Fibroblast of villous mesenchyme (primary cell): ENCODE measurements at places on chromosomes 1 and 21.

DNA sequence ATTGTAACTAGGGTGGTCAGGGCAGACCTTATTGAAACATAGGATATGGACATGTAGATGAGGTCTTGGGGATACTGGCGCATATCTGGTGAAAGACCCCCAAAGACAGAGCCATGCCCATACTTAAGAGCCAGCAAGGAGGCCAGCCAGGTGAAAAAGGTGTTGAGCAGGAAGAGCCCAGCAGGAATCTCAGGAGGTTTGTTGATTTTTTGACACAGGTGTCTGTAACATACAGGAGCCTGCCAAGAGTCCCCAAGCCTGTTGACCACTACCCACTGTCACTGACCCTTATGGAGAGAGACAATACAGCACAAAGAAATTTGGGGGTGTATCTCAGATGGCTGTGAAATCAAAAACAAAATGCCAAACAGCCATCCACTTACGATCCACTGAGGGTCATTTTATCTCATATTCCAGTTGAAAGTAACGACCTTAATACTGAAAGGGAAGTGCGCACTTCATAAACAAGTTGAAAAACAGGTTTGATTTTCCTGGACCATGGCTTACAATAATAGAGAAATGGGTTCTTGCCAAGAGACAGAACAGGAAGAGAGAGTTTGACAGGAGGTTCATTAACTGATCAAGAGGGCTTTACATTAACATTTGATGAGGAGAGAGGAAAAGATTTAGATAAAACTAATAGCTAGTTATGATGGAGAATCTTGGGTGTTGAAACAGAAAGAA, 163.6 kb downstream of the GLUL start:
- no peak for DNase-seq

GRCh38 chr1:96721053-96721415, 550 bp upstream of the PTBP2 start:
- DNase-seq: no peak

DNA sequence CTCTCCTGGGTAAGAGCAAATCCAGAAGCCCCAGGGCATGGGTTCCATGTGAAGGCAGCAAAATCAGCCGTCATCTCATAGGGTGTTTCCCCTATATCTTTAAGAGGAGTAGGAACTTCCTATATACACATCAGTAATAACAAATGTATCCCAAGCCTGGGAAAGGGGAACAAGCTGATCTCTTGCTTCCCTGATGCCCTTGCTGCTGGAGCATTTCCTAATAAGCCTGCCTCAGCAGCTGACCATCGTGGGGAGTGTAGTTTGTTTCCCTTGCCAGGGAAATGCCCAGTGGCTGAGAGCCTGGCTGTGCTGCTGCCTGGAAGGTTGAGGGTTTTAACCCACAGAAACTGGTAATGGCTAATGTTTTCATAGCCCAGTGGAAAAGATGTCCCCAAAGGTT, 177.0 kb downstream of the NPHP4 start:
- no peak for DNase-seq

GRCh38 chr1:21550097-21550496, 40.9 kb downstream of the ALPL start:
- DNase-seq: no peak

- peak; percentile 8 for DNase-seq
Measured at GRCh38 chr1:1123581-1124507, 8.0 kb upstream of the C1orf159 start.

- DNase-seq: no peak
Measured at GRCh38 chr1:5725406-5725805, 266.8 kb downstream of the NPHP4 start.
